Upper lobe of left lung (tissue), 6 donors: ENCODE measurements at places on chromosomes 4 and X. TPM values are rescaled to one million over a fixed set of nuclear protein-coding genes. Genes with fewer than 3 reads are reported as not detected.

The CD38 gene
- total RNA-seq, result 10.4 TPM

DNA sequence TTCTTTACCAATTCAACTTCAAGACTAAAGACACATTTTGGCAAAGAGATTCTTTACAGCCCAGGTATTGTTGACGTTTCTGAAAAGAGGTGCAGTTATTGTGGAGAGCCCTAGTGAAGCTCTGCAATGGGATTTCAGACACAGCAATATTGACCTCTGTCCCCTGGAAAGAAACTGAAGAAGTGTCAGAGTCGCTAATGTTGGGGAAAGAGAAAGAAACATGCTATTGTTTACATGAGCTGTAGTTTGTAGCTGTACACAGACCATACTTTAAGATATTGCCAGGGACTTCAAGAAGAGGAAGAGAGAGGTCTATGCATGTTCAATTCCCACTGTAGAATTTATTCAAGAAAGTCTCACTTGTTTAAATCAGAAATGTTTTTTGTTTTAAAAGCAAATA is 497.3 kb upstream of the BOD1L1 start:
- H3K36me3 ChIP-seq, result no peaks in the 10 kb centered on the region
- H3K27ac ChIP-seq, result no peak overlapping the region
- no peak for DNase-seq
- H3K27me3 ChIP-seq, result no peaks in the 10 kb centered on the region
- no peak overlapping the region for H3K4me3 ChIP-seq
- H3K4me1 ChIP-seq, result peaks cover 6% of the 10 kb centered on the region

- H3K4me1 ChIP-seq, result no peaks in the 10 kb centered on the region
- no peaks in the 10 kb centered on the region for H3K27me3 ChIP-seq
- H3K27ac ChIP-seq, result no peak overlapping the region
- no peak for DNase-seq
- H3K4me3 ChIP-seq, result no peak overlapping the region
These were observed 273.7 kb downstream of the HNRNPD start for GRCh38 chr4:82099928-82100579.

The CXCL11 gene
- not detected for total RNA-seq

The POU3F4 gene
- not detected for total RNA-seq

The MAGEB5 gene
- not detected for total RNA-seq
